ENCODE measurements at places on chromosomes 12 and 14.

DNA sequence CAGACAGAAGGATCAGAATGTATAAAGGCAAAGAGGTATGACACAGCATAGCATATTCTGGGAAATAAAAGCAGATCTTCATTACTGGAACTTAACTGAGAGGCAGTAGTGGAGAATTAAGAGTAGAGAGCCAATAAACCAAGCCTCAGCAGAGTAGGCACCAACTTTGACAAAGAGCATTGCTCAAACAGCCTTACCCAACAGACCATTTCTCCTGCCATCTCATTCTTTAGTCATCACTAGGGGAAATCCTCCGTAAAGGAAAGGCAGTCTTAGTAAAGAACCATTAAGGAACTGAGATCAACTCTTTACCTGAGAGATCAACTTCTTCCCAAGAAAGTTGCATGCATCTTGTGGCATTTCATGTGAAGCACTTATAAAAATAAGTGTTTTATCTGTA is 36.6 kb downstream of the SENP1 start:
- DNase-seq: no peak

DNA sequence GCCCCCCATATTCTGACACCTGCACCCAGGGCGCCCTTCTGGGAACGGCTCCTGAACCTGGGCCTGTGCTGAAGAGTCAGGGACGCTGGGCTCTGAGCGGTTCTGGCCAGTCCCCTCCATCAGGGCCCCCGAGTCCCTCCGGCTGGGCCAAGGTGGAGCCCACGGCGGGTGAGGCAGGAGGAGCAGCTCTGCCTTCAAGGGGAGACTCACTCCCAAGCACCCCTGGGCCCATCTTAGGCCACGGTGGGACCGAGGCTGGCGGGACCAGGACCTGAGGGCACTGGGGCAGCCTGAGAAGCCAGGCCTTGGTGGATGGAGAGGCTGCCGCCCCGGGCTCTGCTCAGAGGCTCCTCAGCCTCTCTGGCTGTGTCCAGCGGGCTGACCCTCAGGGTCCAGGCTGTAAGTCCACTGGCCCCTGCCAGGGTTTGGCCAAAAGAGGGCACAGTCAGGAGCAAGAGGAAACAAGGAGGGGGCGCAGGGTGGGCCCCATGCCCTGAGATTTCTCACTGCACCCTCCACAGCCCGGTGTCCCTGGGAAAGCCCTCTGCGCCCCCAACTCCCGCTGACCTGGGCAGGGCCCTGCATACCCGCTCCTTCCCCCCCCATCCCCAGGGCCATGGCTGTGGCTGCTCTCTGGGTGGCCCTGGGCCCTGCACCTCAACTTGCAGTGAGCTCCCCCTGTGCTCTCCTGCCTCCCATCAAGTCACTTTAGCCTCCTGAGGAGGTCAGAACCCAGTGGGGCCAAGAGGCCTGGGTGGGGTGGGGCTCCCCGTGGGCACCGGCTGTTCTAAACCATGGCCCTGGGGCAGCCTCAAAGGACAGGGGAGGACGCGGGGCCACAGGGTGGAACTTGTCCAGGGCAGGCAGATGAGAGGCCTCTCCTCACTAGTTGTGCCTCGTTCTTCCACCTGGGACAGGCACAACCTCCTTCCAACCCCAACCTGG is 266.4 kb upstream of the SFSWAP start:
- DNase-seq: no peak

GRCh38 chr14:71734076-71734475 is 198.2 kb upstream of the RGS6 start:
- DNase-seq: no peak

- DNase-seq: no peak
These were observed 135.1 kb downstream of the SLC38A1 start for GRCh38 chr12:46133751-46134150.

DNA sequence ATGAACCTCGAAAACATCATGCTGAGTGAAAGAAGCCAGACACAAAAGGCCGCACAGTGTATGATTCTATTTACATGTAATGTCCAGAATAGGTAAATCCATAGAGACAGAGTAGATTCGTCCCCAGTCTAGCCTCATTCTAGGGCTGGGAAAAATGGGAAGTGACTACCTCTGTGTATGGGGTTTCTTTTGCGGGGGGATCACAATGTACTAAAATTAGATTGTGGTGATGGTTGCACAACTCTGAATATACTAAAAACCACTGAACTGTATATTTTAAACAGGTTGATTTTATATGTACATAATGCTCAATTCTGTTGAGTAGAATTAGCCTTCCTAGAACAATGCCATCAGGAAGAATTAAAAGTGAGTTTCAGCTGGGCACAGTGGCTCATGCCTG is 6.3 kb upstream of the RILPL2 start:
- no peak for DNase-seq

DNA sequence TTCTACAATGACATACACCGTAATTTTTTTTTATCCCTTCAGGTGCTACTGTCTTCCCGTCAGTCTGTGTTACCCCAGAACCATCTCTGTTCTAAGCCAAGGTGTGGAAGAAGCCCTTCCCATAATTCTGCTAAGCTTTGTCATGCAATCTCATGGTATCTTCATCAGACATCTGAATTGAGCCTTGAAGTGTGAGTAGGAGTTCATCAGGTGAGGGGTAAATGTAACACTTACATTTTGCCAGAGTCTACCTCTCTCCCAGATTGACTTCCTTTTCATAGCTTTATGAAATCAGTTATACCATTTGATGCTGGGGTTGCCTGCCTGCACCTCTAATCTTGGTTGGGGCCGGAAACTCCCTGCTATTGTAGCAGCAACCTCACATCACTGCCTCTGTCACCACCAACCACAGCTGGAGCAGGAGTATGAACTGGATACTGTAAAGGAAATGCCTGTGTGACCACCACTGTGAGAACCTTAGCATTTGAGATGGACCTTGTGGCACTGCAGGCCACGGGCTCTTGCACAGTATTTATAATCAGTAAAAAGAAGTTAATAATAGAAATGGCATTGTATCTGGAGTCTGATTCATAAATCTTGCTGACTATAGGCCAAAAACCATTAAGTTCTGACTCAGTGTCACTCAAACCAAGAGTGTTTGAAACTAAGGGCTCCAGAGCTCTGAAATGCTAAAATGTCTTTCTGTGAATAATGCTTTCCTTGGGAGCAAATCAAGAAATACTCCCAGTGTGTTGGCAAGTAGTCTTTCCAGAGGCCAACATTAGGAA is 58.7 kb upstream of the STK38L start:
- no peak for DNase-seq

- DNase-seq: no peak
These were observed 70.5 kb downstream of the NUAK1 start for GRCh38 chr12:106068296-106068695.

GRCh38 chr12:93860668-93861373 is 183.6 kb downstream of the CRADD start:
- no peak for DNase-seq

DNA sequence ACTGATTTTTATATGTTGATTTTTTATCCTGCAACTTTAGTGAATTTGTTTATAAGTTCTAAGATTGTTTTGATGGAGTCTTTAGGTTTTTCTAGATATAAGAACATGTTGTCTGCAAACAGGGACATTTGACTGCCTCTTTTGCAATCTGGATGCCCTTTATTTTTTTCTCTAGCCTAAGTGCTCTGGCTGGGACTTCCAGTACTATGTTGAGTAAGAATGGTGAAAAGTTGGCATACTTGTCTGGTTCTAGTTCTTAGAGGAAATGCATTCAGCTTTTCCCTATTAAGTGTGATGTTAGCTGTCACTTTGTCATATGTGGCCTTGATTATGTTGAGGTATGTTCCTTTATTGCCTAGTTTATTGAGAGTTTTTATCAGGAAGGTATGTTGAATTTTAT is 68.1 kb downstream of the ERC1 start:
- no peak for DNase-seq

DNA sequence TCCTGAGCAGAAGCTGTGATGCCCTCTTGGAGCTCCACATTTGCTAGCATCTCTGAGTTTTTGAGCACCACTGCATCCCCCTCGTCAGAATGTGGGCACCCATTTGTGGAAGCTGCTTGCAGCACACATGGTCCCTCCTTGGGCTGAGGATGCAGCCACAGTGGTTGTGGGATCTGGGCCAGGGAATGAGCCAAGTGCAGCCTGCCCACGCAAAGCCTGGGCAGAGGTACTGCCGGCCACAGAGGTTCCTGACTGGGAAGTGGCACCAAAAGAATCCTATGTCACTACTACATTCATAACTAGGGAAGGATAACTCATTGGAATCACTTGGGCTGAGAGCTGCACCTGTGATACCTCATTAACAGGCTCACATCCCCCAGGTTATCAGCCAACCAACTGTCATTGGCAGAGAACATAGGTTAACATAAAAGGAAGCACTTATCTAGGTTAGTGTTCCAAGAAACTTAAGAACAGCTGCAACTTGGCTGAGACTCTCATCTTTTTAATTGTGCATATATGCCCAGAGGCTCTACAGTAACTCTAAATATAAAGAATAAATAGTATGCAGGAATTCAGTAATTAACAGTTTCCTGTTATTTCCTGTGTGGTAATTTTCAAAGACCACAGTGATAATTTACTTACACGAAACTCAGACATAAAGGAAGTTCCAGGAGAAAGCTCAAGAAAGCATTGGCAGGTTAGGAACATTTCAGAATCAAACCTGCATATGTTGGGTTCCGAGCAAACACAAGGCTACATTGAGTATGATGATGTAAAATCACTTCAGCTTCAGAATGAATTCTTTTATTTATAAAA is 145.3 kb downstream of the BCAT1 start:
- DNase-seq: no peak

- no peak for DNase-seq
These were observed 61.7 kb downstream of the MYRFL start for GRCh38 chr12:69886715-69887114.

- DNase-seq: no peak
These were observed 133.5 kb downstream of the LLPH start for GRCh38 chr12:65997056-65997455.

DNA sequence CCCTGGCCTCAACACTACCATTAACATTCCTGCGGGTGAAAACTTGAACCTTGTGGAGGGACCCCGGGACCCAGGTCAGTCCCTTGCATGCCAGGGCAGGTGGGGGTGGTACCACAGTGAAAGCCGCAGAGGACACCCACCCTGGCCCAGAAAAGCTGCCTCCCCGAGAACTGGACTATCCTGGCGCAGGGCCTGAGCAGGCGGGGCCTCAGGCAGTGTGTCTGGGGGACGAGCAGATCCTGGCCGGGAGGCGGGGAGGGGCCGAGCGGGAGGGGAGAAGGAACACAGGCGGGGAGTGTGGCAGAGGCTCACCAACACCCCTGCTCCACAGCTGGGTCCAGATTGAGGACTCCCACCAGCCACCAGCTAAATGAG is 10.0 kb downstream of the AHNAK2 start:
- no peak for DNase-seq

GRCh38 chr12:90922145-90922627 is 32.8 kb downstream of the CCER1 start:
- DNase-seq: no peak

- no peak for DNase-seq
These were observed 114.3 kb downstream of the TSPAN9 start for GRCh38 chr12:3191450-3191849.

DNA sequence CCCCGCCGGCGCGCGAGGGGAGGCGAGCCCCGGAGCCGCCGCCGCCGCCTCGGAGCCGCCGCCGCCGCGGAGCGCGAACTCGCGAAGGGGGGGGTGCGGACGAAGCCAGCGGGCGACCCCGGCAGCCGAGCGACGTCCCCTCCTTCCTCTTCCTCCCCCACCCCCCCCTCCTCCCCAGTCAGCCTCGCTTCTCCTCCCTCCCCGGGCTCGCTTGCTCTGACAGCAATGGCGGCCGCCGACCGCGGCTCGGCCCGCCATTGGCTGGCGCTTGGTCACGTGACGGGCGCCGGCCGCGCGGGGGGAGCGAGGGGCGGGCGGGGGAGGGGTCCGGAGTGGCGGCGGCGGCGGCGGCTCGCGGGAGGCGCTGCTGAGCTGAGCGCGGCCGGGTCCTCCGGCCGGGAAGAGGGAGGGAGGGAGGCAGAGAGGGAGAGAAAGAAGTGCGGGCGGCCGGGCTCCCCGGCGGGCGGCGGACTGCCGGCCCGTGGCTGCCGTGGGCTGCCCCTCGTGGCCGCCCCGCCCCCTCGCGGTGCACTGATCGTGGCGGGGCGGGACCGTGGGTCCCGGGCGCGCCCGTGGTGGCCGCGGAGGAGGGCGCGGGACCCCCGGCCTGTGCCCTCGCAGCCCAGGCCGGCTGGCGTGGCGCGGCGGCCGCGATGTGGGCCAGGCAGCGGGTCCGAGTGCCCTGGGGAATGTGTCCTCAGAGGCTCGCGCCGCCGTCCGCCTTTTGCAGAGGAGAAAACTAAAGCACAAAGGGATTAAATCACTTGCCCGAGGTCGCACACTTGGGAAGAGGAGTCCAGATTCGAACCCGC is at the start of gene MED13L:
MED13L (minus strand) TSS at position 227 of the 812 bp plus-strand sequence. CDS start 562 bp downstream, outside the sequence.
- DNase-seq: peak; percentile 98

- DNase-seq: no peak
These were observed 95.5 kb downstream of the SLC38A6 start for GRCh38 chr14:61076556-61076955.

GRCh38 chr12:12628013-12628412 is 16.3 kb downstream of the CREBL2 start:
- no peak for DNase-seq

DNA sequence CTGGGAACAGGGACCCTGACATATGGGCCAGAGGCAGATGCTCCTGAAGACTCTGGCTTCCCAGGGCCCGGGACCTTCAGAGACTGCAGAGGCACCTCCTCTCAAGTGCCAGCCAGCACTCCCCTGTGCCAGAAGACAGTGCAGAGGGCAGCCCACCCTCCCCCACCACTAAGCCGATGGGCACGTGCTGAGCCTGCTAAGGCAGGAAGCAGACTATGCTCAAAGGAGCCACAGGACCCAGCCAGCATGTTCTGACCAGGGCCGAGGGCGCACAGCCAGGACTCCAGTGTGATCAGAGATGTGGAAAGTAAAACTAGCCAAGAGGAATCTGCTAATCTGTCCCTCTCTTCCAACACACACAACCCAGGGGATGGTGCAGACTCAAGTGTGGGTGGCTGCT is 29.8 kb downstream of the DIO3 start:
- DNase-seq: no peak

DNA sequence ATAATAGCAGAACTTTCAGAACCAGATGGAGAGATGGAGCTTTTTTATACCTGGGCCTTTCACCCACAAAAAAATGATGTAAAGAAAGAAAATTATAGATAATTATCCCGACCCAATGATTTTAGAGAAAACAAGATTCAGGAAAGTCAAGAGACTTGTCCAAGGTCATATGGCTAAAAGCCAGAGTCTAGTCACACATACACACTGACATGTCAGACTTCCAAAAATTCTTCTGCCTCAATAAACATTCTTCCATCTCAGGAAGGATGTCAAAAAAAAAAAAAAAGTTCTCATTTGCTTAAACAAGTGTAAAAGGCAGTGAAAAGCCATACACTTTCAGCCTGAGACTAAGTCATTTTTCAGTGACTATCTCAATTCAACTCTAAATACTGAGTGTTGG is 116.0 kb downstream of the PRICKLE1 start:
- DNase-seq: no peak

Measured in germinal center (tissue), 1 donor.